Naive B cell (primary cell): ENCODE measurements at places on chromosomes 16 and 17. TPM values are rescaled to one million over a fixed set of nuclear protein-coding genes. Genes with fewer than 3 reads are reported as not detected.
A peak's percentile ranks its signal among the peaks of the same experiment; 100 is the strongest.

DNA sequence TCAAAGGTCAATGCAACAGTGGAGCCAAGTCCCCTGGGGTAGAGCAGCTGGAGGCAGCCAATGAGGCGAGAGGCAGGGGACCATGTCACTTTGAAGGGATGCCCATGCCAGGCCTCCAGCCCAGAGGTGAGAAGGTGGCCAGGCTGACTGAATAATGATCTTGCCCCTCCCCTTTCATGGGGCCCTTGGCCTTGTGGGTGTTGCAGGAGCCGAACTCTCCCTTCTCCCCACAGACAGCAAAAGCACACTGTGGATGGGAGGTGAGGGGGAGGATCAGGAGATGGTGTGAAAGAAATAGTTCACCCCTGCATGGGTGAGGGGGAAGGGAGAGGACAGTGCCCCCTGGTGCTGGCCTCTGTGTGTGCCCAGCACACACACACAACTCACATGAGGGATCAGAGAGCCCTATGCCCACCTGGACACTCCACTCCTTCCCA, 15.8 kb upstream of the TBX21 start:
- peaks cover 9% of the 10 kb centered on the region for H3K27me3 ChIP-seq
- peaks cover 86% of the 10 kb centered on the region for H3K4me1 ChIP-seq
- H3K36me3 ChIP-seq = no peaks in the 10 kb centered on the region
- DNase-seq = no peak

- H3K27ac ChIP-seq = no peak overlapping the region
- peak overlapping the region; percentile 26 for H3K4me3 ChIP-seq
- peaks cover 47% of the 10 kb centered on the region for H3K4me1 ChIP-seq
- peaks cover 23% of the 10 kb centered on the region for H3K36me3 ChIP-seq
Observed at GRCh38 chr16:89437991-89438390, 52.4 kb downstream of the ANKRD11 start.

DNA sequence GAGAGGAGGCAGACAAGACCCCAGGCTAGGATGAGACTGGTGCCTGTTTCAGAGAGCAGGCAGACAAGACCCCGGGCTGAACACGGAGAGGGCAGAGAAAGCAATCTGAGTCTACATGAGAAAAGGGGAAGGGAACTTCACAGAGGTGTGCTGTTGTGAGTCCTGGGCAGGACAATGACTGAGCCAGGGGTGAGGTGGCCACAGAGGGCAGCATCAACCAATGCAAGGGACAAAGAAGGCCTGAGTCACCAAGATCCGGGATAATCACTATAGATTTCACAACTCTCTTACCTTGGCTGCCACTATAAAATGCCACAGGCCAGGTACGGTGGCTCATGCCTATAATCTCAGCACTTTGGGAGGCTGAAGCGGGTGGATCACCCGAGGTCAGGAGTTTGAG, 89.0 kb downstream of the SLC39A11 start:
- peaks cover 9% of the 10 kb centered on the region for H3K36me3 ChIP-seq
- H3K27me3 ChIP-seq = no peaks in the 10 kb centered on the region
- no peak overlapping the region for H3K27ac ChIP-seq
- peaks cover 4% of the 10 kb centered on the region for H3K4me1 ChIP-seq
- no peak overlapping the region for H3K4me3 ChIP-seq

- H3K4me1 ChIP-seq = no peaks in the 10 kb centered on the region
- H3K4me3 ChIP-seq = no peak overlapping the region
- H3K36me3 ChIP-seq = no peaks in the 10 kb centered on the region
Observed at GRCh38 chr16:8544406-8544805, 45.9 kb downstream of the TMEM114 start.

The ABCC11 gene
- not detected for polyA plus RNA-seq

- peaks cover 7% of the 10 kb centered on the region for H3K27me3 ChIP-seq
- no peak for DNase-seq
- H3K4me1 ChIP-seq = no peaks in the 10 kb centered on the region
- H3K4me3 ChIP-seq = no peak overlapping the region
- H3K36me3 ChIP-seq = peaks cover 8% of the 10 kb centered on the region
- H3K27ac ChIP-seq = no peak overlapping the region
Observed at GRCh38 chr16:83100679-83101078, 473.9 kb downstream of the CDH13 start.

The ALOX15B gene
- not detected for polyA plus RNA-seq

GRCh38 chr17:27463235-27463677, 7.0 kb downstream of the KSR1 start:
- H3K27ac ChIP-seq = no peak overlapping the region
- H3K4me3 ChIP-seq = no peak overlapping the region
- no peaks in the 10 kb centered on the region for H3K27me3 ChIP-seq
- H3K4me1 ChIP-seq = peaks cover 38% of the 10 kb centered on the region

The RND2 gene
- 0.23 TPM for polyA plus RNA-seq

The SLC38A8 gene
- polyA plus RNA-seq = not detected

DNA sequence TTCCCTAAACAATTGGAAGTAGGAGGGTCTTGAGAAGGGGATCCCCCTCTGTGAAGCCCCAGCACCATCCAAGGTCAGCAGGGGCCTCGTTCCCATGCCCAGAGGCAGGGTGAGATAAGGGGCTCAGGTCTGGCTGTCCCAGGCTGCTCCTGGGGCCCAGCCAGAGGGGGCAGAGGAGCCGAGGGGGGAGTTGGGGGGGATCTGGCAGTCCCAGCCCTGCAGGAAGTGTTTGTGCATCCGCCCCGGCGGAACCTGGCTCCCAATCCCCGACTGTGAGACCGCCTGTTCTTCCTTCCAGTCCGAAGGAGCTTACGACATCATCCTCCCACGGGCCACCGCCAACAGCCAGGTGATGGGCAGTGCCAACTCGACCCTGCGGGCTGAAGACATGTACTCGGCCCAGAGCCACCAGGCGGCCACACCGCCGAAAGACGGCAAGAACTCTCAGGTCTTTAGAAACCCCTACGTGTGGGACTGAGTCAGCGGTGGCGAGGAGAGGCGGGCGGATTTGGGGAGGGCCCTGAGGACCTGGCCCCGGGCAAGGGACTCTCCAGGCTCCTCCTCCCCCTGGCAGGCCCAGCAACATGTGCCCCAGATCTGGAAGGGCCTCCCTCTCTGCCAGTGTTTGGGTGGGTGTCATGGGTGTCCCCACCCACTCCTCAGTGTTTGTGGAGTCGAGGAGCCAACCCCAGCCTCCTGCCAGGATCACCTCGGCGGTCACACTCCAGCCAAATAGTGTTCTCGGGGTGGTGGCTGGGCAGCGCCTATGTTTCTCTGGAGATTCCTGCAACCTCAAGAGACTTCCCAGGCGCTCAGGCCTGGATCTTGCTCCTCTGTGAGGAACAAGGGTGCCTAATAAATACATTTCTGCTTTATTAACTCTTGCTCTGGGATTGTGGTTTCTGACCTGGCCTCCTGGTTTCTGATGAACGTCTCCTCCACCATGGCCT, 14.9 kb downstream of the GPRC5C start:
- peaks cover 9% of the 10 kb centered on the region for H3K27me3 ChIP-seq
- H3K4me1 ChIP-seq = no peaks in the 10 kb centered on the region

DNA sequence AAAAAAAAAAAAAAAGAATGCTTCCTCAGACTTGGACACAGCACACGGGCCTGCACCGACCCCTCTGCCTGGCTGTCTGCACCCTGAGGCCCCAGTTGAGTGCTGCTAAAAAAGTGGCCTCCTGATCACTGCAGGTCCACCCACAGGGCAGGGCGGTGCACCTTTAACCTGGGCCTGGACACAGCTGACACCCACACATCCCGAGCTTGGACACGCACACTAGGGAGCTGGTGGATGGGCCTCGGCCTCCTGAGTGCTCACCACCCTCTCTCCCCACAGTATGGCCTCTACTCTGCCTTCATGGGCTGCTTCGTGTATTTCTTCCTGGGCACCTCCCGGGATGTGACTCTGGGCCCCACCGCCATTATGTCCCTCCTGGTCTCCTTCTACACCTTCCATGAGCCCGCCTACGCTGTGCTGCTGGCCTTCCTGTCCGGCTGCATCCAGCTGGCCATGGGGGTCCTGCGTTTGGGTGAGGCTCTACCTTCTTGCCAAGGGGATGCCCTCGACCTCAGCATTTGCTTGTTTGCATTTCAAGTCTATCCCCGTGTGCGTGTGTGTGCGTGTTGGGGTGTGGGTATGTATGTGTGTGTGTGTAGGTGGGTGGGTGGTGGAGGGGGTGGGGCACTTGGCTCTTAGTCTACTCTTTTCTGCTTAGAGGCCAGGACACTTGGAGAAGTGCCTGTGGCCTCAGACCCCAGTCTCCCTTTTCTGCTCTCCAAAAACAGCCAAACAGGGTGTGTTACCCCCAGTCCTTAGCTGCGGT, 2.3 kb downstream of the SLC26A11 start:
- peaks cover 9% of the 10 kb centered on the region for H3K27me3 ChIP-seq
- peaks cover 21% of the 10 kb centered on the region for H3K4me1 ChIP-seq
- peaks cover 3% of the 10 kb centered on the region for H3K36me3 ChIP-seq
- peak overlapping the region; percentile 57 for H3K27ac ChIP-seq

The KRT31 gene
- polyA plus RNA-seq = not detected

The EPX gene
- not detected for polyA plus RNA-seq

The GUCY2D gene
- not detected for polyA plus RNA-seq

The CRYBA1 gene
- not detected for polyA plus RNA-seq

The TPSG1 gene
- polyA plus RNA-seq = not detected

GRCh38 chr16:89685916-89686315, 573 bp upstream of the CDK10 start:
- no peaks in the 10 kb centered on the region for H3K27me3 ChIP-seq
- H3K4me1 ChIP-seq = peaks cover 20% of the 10 kb centered on the region
- H3K4me3 ChIP-seq = peak overlapping the region; percentile 66
- H3K36me3 ChIP-seq = peaks cover 6% of the 10 kb centered on the region
- peak overlapping the region; percentile 92 for H3K27ac ChIP-seq

DNA sequence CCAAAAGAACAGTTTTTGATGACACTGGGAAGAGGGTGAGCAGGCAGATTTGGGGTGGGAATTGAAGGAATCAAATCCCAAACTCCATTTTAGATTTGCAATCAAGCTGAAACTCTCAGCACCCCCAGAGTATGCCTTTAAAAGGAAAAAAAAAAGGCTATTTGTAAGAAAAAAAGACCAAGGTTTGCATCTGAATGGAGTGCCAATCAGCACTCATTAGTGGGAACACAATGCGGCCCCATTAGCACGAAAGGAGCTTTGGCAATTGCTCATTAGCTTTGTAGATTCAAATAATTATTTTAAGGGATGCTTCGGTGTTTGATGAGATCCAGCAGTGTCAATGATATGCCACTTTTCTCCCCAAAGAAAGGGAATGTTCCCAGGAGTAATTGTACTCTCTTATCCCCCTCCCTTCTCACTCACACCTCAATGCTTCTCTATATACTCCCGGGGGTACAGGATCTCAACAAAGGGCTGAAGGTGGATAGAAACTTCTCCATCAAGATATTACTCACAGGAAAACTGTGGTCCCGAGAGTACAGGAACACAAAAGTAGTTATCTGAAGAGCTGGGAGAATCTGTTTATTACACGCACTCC, 32.2 kb downstream of the CHP2 start:
- H3K36me3 ChIP-seq = no peaks in the 10 kb centered on the region
- H3K27me3 ChIP-seq = peaks cover 18% of the 10 kb centered on the region
- no peak for DNase-seq
- no peak overlapping the region for H3K4me3 ChIP-seq
- H3K27ac ChIP-seq = peak overlapping the region; percentile 49

DNA sequence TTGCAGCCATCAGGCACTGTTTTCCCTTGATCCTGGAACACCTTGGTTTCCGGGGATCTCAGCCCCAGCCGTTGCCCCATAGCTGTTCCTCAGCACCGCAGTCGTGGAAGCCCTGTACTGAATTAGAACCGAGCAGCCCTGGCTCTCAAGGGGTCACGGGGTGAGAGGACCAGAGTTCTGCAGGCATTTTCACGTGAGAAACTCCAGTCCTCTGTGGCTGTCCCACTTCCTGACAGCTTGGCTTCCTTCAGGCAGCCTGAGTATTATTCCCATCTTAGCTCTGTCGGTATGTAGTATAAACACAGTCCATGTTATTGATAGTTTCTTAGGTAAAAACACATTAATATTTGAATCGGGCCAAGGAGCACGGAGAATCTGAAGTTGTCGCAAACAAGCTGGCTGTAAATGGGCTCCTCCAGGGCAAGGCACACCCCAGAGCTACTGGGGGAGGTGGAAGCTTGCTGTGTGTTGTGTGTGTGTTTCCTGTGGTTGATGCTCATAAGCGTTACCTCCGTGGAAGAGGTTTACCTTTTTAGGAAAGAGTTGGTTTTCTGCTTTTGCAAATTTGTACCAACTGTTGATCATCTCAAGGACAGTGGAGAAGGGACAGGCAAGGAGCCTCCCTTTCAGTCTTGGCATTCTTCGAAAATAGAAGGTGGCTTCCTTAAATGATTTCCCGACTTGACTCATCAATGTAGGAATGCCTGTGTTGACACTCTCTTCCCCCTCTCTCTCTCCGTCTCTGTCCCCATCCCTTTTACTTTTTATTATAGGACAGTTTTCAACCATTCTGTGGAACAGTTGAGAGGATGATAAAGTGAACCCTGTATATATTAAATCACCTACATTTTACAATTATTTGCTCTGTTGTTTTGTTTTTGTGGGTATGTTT, 208.9 kb upstream of the CHMP6 start:
- H3K27ac ChIP-seq = peak overlapping the region; percentile 30
- no peaks in the 10 kb centered on the region for H3K36me3 ChIP-seq
- H3K27me3 ChIP-seq = no peaks in the 10 kb centered on the region
- peak overlapping the region; percentile 65 for H3K4me3 ChIP-seq

GRCh38 chr17:76496464-76496863, 4.8 kb downstream of the RHBDF2 start:
- H3K4me1 ChIP-seq = peaks cover 71% of the 10 kb centered on the region
- peak overlapping the region; percentile 94 for H3K4me3 ChIP-seq
- H3K27me3 ChIP-seq = no peaks in the 10 kb centered on the region
- peak overlapping the region; percentile 69 for H3K27ac ChIP-seq

The GFAP gene
- polyA plus RNA-seq = 0.75 TPM

DNA sequence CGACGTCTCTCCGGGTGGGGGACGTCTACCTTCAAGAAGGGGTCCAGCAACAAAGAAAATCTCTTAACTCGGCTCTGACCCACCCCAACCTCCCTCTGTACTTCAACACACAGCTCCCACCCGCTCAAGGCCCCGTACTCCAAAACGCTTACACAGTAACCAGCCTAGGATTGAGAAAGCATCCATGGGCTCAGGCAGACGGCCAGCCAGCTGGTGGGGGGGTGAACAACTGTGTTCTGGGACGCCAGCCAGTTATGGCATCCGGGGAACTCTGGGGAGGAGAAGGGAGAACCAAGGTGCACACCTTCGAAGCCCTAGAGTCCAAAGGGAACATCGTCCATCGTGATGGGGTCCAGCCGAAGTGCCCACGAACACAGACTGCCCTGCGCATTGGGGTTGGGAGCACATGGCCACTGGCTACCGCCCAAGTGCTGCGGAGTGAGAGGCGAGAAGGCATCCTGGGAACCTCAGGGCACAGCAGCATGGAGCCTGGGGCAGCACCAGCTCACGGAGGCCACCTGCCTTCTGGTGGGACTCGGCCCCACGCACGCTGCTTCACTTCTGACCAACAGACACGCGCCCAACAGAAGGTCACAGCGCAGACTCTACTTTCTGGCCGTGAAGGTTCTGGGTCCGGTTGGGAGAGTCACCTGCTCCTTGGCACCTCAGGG, 14.3 kb downstream of the SLC16A3 start:
- peaks cover 24% of the 10 kb centered on the region for H3K36me3 ChIP-seq
- DNase-seq = no peak
- no peak overlapping the region for H3K4me3 ChIP-seq
- H3K27ac ChIP-seq = no peak overlapping the region
- H3K4me1 ChIP-seq = peaks cover 30% of the 10 kb centered on the region
- H3K27me3 ChIP-seq = no peaks in the 10 kb centered on the region

The HP gene
- polyA plus RNA-seq = 0.38 TPM

GRCh38 chr16:85171759-85172454, 59.6 kb upstream of the CIBAR2 start:
- no peak overlapping the region for H3K27ac ChIP-seq
- H3K36me3 ChIP-seq = no peaks in the 10 kb centered on the region
- H3K4me3 ChIP-seq = no peak overlapping the region
- DNase-seq = no peak

GRCh38 chr16:66266436-66267291, 99.8 kb upstream of the CDH5 start:
- H3K4me3 ChIP-seq = no peak overlapping the region
- peaks cover 15% of the 10 kb centered on the region for H3K4me1 ChIP-seq
- peaks cover 44% of the 10 kb centered on the region for H3K27me3 ChIP-seq
